ENCODE measurements at places on chromosomes 16 and 17.

- DNase-seq: no peak
Measured at GRCh38 chr17:61177351-61177750, 222.3 kb upstream of the TBX2 start.

- DNase-seq: no peak
Measured at GRCh38 chr17:17051791-17052461, 9.7 kb downstream of the MPRIP start.

- DNase-seq: no peak
Measured at GRCh38 chr17:9132944-9133610, 111.8 kb downstream of the NTN1 start.

- DNase-seq: no peak
Measured at GRCh38 chr17:16351831-16352230, 1.4 kb downstream of the CENPV start.

DNA sequence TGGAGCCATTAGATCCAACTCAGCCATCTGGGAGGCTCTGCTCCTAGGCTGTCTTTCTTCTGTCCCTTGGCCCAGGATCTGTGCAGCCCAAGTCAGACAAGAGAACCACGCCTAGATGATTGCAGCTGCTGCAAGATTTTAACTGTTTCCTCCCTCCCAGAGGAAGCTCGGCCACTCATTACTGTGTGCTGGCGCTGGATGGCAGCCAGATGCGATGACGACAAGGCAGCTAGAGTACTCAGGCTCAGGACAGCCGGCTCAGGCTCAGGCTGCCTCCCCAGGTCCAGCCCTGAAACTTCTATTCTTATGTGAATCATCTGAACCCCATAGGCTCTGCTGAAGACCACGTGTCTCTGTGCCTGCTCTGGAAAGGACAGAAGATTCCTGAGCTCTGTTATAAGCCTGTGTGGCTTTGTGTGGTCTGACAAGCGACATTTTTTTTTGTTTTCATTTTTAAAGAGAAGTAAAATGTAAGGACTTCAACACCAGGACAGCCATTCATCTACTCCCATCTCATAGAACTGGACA is 32.1 kb upstream of the FBXW10B start:
- no peak for DNase-seq

- DNase-seq: no peak
Measured at GRCh38 chr16:67466581-67466980, 14.4 kb downstream of the ATP6V0D1 start.

DNA sequence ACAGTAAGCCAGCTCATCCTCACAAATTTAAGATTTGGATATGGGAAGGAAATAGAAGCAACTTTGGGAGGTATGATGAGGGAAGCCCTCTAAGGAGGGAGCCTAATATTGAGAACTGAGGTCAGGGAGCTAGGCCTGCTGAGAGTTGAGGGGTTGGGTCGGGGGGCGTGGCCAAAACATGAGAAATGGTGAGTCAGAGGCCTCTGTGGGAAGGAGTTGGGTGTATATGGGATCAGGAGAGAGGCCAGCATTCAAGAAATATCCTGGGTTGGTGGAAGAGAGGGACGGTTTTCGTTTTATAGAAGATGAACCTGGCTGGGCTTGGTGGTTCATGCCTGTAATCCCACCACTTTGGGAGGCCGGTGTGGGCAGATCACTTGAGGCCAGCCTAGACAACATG is 48.4 kb downstream of the CLEC16A start:
- no peak for DNase-seq
